ENCODE measurements at places on chromosomes 1 and 21.

- H3K27ac ChIP-seq, result no peak overlapping the region
- no peaks in the 10 kb centered on the region for H3K36me3 ChIP-seq
- H3K27me3 ChIP-seq, result no peaks in the 10 kb centered on the region
Measured at GRCh38 chr1:82731216-82731615, 930.5 kb downstream of the ADGRL2 start.

GRCh38 chr1:231855361-231855760 lies 228.8 kb downstream of the DISC1 start:
- H3K36me3 ChIP-seq, result no peaks in the 10 kb centered on the region
- H3K27ac ChIP-seq, result no peak overlapping the region
- DNase-seq, result no peak
- no peaks in the 10 kb centered on the region for H3K4me1 ChIP-seq
- H3K27me3 ChIP-seq, result peaks cover 8% of the 10 kb centered on the region

DNA sequence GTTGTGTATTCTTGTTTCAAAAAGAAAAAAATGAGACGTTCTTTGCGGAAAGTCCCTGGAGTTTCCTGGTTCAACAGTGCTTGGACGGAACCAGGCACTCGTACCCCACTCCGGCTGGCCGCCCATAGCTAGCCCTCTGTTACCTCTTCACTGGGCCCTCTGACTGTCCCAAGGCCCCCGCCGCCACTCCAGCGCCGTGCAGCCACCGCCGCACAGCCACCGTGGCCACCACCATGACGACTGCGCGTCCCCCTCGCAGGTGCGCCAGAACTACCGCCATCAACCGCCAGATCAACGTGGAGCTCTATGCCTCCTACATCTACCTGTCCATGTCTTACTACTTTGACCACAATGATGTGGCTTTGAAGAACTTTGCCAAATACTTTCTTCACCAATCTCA lies 9.6 kb downstream of the SNIP1 start:
- peaks cover 15% of the 10 kb centered on the region for H3K4me1 ChIP-seq
- no peaks in the 10 kb centered on the region for H3K27me3 ChIP-seq
- no peak overlapping the region for H3K27ac ChIP-seq
- no peak overlapping the region for H3K4me3 ChIP-seq

DNA sequence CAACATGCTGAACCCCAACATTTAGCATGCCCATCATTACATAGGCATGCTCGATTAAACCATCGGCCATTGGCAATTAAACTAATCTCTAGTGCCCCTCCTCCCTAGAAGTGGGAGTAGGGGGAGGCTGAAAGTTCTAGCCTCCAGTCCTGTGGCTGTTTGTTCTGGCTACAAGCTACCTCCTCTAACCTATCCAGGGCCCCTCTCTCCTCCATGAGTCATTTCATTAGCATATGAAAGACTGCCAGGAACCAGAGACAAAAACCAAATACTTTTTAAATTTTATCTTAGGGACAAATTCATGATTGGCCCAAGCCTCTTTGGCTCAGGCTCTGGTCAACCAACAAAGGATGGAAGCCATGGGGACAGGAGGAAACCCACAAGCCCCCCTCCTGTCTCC lies 231.1 kb downstream of the CACNA1E start:
- no peak for DNase-seq
- no peaks in the 10 kb centered on the region for H3K4me1 ChIP-seq
- H3K36me3 ChIP-seq, result no peaks in the 10 kb centered on the region

Data from central memory CD8-positive, alpha-beta T cell (primary cell).